ENCODE measurements at places on chromosomes 1 and 21.

- no peak for DNase-seq
Observed at GRCh38 chr21:21715266-21715969, 717.2 kb downstream of the NCAM2 start.

DNA sequence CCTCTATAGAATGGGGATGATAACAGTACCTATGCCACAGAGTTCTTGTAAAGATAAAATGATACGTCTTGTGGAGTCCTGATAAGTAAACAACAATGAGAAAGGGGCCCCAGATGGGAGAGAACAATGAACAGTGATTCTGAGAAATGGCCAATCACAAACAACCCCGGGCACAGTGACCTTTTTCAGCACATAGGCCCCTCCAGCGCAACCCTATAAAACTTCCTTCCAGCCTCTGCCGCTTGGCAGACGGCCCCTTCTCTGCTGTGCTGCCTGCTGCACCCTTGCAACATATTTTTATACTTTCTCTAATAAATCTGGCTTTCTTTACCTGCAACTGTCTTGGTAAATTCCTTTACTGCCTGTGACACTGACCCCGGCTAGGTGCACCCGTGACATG is 8.9 kb downstream of the RCAN1 start:
- no peak for DNase-seq

- DNase-seq, result no peak
Observed at GRCh38 chr1:42350086-42350485, 15.1 kb upstream of the FOXJ3 start.

GRCh38 chr1:91876040-91876470 is 9.9 kb downstream of the TGFBR3 start:
- no peak for DNase-seq

- DNase-seq, result no peak
Observed at GRCh38 chr1:86811142-86811924, 102.6 kb downstream of the SELENOF start.

DNA sequence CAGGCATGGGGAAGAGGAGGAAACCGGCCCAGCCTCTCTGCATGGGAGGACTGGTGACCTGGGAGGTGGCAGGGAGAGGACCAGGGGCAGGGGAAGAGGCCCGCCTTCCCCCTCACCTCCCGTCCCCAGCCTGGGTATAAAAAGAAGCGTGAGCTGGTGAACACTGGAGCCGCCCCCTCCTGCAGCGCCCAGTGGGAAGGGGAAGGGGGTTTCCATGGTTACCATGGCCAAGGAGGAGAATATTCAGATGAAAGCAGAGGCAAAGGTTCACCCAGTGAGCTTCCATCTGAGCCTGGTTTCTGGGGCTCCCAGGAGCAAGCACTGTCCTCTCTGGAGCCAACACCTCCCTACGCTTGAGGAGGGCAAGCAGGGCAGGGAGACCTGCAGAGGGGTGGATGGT is 54.9 kb downstream of the ACOT7 start:
- DNase-seq, result no peak

GRCh38 chr1:63969441-63969901 is 195.7 kb downstream of the ROR1 start:
- DNase-seq, result peak; percentile 27

- DNase-seq, result no peak
Observed at GRCh38 chr1:50720457-50721053, 239.5 kb downstream of the FAF1 start.

DNA sequence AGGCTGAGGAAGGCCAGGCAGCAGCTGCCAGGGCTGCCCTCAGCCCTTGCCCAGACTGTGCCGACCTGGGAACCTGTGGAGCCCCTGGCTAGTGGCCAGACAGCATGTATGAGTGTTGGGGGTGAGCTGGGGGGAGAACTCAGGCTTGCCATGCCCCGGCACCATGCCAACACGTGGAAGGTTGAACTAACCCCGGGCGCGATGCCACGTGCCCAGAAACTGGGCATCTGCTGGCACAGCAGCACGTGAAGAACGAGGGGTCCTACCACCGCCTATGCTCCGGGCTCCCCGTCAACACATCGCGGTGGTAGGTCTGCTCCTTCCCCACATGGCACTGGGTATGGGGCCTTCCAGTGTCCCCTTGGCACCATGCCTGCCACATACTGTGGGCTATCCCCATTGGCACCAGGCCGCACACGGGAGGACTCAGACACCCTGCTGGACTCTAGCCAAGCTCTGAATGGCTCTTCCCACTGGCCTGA is 68.7 kb downstream of the CASZ1 start:
- DNase-seq, result no peak

DNA sequence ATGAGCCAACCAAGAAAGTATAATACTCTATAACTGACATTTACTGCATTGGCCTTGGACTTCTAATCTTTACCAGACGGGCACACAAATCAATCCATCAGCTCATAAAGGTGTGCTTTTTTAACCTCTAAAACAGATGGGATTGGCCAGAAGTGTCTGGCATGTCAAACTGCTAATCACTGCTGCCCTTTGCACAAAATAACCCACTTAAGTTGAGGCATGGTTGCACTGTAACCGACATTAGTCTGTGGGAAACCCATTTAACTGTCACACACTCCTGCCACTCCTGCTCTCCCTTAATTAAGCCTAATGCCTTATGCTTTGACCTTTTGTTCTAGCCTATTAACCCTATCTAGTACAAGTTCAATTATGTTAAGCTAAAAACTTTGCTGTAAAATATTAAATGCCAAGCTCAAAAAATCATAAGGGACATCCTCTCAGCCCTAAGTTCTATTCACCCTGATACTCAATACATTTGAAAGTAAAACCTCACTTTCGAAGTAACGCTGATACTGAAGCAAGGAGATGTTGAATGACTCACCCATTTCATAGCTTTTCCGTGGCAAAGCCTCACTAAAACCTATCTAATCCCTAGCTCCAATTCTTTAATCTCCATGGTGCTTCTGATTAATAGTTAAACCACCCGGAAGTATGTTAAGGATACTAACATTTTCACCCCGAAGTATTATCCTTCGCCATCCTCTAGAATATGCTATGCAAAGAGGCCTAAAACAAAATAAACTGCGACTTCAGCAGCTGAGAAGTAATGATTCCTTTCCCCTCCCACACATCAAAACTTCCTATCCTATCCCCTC is 12.9 kb downstream of the NRIP1 start:
- no peak for DNase-seq

DNA sequence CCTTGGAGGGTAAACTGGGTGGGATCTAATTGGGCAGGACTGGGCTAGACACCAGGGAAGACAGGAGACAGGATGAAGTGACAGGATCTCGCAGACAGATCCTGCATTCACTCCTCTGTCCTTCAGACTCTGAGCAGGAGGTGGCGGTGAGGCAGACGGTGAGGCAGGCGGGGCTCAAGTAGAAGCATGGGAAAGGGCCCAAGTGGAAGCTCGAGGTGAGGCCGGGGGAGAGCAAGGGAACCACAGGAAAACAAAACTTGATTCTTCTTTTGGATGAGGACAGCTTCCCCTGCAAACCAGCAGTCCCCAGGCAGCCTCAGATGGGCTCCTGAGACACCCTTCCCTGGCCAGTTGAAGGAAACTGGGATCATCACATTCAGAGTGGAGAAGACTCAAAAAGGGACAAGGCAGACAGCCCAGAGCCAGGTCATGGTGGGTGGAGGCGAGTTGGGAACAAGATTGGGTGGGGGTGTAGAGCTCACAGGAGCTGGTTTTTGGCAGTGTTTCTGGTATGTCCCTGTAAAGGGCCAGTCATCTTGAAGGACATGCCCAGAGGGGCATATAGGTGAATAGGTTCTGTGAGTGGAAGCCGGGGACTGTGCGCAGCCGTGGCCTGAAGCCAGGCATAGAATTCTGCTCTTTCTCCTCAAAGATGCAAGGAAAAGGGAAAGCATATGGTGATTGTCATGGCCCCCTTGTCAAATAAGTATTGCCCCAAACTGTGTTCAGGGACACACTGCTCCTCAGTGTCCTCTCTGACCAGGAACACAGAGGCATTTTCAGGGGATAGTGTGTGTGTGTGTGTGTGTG is 18.0 kb downstream of the INKA2 start:
- no peak for DNase-seq

- DNase-seq, result no peak
Observed at GRCh38 chr1:42392255-42392654, 11.7 kb downstream of the RIMKLA start.

- no peak for DNase-seq
Observed at GRCh38 chr1:203311368-203312301, 6.3 kb downstream of the BTG2 start.

GRCh38 chr1:87899017-87899416 is 570.3 kb downstream of the LMO4 start:
- no peak for DNase-seq

- DNase-seq, result no peak
Observed at GRCh38 chr1:159993911-159994310, 37.9 kb downstream of the PIGM start.

GRCh38 chr1:69673321-69673720 is 105.6 kb downstream of the LRRC7 start:
- DNase-seq, result no peak

- DNase-seq, result no peak
Observed at GRCh38 chr1:55320891-55321290, 105.7 kb upstream of the USP24 start.

- peak; percentile 99 for DNase-seq
Observed at GRCh38 chr1:53238197-53239155, at the start of gene MAGOH. Gene MAGOH (minus strand): TSS chr1:53238518. CDS start chr1:53238448, 70 bp downstream.

DNA sequence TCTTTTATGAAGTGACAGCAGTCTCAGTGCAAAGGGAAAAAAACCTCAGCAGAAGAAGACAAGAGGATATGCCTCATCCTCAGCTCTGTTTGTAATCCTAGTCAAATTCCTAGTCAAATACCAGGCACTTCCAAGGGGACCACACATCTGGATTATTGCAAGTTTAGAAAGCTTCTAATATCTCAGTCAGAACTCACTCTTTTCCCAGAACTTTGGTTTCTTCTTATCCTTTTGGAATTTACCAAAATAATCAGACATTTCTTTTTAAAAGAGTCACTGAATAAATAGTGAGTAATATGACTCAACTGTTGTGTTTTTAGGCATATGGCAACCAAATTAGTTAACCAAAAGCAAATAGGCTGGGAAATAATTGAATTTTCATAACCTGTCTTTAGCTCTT is 47.8 kb downstream of the PRRX1 start:
- DNase-seq, result no peak

DNA sequence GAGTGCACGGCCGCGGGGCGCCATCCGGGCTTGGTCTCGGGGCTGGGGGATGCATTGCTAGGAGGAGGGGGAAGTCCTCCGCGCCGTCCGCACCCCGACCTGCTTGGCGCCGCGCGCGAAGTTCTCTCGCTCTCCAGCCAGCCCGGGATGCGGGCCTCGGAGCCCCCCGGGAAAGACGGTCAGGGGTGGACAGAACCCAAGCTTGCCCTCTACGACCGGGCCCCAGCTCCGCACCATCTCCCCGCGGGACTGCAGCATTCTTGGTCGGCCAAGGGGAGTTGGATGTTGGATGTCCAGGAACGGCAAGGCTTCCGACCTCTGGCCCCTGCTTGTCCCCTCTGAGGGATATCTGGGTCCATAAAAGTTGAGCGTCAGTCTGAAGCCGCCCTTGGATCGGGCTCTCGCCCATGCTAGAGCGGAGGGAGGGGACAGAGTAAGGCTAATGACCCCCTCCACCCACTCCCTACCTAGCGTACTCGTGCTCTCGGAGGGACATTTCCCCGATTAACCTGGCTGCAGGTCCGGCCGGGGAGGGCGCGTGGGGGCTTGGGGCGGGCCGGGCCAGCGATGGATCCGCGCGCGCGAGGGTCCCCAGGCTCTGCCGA is 522 bp downstream of the DISP3 start:
- DNase-seq, result no peak

- DNase-seq, result no peak
Observed at GRCh38 chr21:44716984-44717383, 5.6 kb upstream of the TSPEAR start.

DNA sequence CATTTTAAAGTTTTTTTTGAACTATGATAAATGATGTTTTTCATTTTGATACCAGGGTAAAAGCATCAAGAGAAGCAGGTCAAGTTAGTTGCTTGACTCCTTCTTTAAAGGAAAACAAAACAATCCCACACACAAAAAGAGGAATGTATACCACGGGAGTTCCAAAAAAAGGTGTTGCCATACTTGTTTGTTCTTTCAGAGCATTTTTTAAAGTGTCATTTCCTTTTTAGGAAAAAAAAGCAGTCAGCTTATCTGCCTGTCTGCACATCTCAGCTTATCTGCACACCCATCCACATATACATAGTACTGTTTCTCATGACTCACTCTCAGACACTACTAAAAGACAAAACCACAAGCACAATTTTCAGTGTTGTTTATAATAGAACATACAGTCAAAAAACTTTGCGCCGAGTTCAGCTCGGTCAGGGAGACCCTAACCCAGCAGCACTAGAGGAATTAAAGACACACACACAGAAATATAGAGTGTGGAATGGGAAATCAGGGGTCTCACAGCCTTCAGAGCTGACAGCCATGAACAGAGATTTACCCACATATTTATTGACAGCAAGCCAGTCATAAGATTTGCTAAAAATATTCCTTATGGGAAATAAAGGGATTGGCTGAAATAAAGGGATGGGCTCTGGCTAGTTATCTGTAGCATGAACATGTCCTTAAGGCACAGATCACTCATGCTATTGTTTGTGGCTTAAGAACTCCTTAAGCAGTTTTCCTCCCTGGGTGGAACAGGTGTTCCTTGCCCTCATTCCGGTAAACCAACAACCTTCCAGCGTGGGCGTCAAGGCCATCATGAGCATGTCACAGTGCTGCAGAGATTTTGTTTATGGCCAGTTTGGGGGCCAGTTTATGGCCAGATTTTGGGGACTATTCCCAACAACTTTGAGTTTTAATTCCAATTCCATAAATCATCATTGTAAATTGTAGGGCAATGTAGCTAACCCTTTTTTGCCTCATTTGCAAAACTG is 11.4 kb upstream of the MNDA start:
- peak; percentile 89 for DNase-seq

- peak; percentile 75 for DNase-seq
Observed at GRCh38 chr1:244350027-244350426, 101.7 kb downstream of the ADSS2 start.

DNA sequence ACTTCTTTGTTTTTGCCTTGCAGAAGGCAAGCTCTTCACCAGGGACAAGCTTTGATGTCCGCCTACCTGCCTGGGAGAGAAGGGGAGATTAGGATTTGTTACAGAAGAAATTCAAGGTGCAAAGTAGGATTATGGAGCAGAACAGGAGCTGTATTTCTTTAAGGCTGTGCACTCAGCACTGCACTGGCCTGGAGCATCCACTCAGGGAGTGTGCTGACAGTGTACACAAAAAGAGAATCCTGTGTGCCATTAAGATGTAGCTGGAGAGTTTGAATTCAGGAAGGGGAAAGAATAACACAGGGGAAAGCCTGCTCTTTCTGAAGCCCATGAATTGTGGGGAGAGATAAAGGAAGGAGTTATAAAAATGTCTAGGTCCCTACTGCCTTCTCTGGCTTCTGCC is 137.7 kb upstream of the ETS2 start:
- no peak for DNase-seq

- peak; percentile 70 for DNase-seq
Observed at GRCh38 chr1:48923116-48923515, 146.4 kb upstream of the BEND5 start.

Data from MM.1S (cell line).